Retina (tissue), 1 donor: ENCODE measurements at places on chromosomes 7 and 10.

- no peak for DNase-seq
These were observed 10.5 kb downstream of the PSPH start for GRCh38 chr7:56040730-56041129.

DNA sequence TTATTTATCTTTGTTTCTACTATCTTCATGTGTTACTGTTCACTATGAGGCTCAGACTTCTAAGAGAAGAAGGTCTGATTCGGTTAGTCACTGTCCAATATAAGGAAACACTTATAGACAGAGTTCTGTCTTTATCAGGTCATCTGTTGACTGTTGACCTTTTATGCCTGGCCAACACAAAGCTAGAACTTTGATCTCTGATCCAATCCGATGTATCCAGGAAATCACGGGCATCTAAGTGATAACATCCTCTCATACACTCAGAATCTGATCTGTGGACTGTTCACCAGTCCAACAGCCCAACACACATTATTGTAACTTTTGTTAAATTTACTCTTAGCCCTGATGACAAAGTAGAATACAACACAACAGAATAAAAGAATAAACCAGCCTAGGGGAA is 114.6 kb downstream of the SRI start:
- DNase-seq, result no peak

GRCh38 chr7:68688416-68689086 is 909.7 kb upstream of the AUTS2 start:
- no peak for DNase-seq

DNA sequence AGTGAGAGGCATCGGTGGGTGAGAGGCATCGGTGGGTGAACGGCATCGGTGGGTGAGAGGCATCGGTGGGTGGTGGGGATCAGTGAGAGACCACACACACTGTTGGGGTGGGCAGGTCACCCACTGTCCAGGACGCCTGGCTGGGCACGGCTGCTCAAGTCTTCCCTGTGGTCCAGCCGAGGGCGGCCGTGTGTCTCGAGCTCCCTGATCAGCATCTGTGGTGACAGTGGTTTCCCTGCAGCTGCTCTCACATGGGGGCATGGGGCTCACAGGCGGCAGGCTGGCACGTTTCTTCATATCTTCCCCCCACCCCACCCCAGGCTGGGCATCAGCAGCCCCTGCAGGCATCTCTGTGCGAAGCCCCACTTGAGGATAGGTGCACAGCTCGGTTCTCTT is 78.2 kb downstream of the NKX6-2 start:
- DNase-seq, result no peak

DNA sequence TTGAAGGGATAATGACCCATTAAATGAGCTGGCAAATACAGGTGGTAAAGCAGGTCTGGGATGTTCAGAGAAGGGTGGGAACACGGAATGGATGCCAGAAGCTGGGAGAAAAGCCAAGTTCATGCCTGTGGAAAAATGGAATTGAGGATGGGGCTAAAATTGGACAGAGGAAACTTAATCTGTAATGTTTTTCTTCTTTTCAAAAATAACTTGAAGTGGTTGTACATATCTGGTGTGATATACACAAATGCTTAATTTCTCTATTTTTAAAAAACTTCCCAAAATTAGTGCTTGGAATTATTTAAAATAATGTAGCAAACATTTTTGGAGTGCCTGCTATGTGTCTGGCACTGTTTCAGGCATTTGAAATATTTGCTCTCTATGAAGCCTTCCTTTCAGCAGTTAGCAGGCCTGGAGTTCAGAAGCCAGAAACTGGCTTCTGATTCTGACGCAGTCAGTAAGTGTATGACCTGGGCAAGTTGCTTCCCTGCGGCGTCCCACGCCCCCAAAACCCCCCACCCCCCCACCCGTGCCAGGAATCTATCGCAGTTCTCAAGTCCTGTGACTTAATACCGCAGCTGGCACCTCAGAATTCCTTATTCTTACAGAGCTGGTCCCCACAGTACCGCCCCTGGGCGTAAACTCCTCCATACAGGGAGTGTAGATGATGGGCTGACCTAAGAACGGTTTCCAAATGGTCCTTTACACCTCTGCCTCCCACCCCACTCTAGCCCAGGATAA is 828 bp upstream of the MALSU1 start:
- DNase-seq, result no peak

- no peak for DNase-seq
These were observed 12.4 kb downstream of the KLF6 start for GRCh38 chr10:3772361-3773171.

DNA sequence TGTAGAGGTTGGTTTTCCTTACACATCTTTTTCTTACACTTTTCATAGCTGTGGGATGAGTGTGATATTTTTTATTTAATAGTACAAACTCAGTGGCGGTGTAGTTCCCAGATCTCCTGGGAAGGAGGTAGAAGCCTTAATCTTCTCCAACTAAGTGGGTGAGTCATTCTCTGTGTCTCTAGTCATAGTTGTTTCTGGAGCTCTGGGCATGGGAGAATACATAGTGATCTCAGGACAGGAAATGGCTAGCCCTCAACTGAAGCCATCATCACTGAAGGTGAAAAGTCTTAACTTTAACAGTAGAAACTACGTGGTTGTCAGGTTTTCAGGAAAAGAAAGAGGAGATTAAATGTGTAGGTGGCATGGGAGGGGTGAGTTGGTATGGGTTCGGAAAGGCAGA is 319.4 kb upstream of the FZD8 start:
- DNase-seq, result no peak

DNA sequence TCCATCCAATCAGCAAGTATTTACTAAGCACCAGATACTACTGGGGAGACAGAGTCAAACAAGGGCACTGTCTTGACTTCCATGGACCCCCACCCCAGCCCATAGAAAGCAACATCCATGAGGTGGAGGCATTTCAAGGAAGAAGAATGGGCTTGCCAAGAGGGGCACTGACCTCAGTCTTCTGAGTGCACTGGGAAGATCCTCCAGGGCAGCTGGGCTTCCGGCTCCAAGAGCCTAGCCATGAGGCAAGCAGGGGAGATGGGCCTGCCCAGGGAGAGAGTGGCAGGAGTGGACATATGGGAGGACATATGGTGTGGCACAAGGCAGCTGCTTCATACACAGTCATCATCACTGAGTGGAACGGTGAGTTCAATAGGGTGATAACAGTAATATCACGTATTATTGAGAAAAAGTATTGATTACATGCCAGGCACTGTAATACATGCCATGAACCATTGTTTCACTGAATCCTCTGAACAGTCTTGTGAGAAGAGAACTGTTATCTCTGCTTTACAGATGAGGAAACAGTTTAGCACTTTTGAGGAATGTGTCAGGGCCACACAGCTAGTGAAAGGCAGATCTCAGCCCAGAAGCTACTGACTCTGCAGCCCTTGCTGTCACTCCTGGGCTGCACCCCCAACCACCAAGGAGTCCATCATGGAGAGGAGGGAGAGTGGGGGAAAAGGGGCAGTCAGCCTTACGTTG is 331.7 kb upstream of the ZMIZ1 start:
- no peak for DNase-seq

DNA sequence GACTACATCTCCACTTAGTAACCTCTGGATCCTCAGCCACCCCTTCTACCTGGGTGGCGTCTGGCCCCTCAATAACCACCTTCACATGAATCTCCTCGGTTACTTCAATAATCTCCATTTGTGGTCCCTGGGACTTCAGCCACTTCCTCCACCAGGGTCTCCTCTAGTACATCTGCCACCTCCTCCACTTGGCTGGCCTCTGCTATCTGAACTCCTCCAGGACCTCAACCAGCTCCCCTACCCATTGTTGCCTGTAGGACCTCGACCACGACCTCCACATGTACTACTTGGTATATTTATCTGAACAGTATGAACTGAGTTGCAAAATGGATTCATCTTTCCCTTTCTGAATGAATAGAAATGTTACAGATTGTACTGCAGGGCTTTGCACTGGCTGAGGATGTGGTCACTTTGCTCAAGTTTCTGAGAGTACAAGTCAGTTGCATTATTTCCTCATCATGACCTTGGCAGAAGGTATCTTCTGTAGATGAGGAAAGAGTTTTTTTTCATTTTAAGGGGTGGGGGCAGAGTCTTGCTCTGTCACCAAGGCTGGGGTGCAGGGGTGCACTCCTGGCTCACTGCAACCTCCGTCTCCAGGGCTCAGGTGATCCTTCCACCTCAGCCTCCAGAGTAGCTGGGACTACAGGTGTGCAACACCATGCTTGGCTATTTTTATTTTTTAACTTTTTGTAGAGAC is 36.0 kb downstream of the MAT1A start:
- DNase-seq, result no peak

DNA sequence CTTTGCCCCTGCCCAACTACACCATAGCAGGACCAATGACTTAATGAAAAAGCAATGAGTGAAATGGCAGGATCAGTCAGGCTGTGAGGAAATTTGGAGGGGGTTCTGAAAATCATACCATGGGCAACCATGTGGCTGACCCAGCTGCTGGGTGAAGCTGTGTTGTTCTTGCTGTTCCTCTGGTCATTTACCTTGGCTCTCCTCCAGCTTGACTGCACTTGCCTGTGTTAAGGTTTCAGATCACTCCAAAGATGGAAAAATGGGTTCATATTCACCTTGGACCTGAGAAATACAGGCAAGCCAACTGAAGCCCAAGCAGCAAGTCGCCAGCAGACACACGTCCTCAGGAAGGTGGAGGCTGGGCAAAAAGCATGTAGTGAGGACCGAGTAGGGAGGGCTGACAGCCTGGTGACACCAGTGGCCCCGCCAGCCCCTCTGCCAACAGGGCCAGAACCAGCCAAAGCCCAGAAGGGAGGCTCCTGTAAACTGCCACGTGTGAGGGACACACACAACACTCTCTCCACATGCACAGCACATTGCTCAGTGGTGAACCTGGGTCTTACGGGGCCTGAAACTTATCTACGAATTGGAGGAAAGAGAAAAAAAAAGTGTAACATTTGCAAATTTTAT is 40.1 kb downstream of the PARP12 start:
- no peak for DNase-seq

DNA sequence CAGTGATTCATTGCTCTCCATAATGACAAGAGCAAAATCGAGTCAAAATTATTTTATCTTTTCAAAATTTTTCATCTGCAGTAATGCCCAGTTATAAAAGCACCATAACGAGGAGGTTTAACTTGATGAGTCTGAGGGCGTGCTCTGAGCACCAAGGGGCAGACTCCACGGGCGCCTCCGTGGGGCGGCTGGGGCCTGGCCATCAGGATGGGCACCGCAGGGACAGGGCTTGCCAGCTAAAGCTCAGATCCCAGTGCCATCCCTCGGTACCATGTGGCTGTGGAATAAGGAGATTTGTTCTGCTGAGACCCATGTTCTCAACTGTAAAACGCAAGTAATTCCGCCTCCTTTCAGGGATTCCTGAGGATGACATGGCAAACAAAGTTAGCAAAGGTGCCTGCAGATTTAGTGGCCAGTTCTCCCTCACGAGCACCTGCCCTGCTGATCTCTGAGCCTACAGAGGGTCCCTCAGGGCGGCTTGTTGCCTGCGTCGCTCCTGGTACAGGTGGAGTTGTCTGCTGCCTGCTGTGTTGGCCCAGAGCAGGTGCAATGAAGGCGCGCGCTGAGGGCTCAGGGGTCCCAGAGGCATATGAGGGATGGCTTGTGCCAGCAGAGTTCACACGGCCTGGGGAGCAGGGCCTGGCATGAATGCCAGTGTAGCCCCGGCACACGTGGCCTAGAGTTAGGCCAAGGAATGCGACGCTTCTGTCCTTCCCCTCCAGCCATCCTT is 584.4 kb downstream of the TCERG1L start:
- no peak for DNase-seq

DNA sequence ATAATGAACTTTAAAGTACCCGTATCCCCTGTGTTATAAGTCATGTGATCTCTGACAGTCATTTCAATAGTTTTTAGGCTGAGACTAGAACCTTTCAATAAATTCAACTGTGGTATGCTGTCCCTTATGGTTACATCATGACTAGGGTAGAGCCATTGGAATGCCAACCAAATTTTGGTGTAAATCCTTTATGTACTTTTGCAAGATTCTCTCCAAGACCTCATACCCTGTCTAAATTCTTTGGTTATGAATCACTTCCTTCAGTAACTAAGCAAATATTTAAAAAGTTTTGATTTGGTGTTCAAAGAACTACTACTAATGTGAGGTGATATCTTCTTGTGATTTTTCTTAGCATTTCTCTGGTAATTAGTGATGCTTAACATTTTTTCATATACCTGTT is 20.8 kb upstream of the OR6B1 start:
- no peak for DNase-seq

GRCh38 chr10:111429288-111430028 is 352.6 kb downstream of the ADRA2A start:
- DNase-seq, result no peak

DNA sequence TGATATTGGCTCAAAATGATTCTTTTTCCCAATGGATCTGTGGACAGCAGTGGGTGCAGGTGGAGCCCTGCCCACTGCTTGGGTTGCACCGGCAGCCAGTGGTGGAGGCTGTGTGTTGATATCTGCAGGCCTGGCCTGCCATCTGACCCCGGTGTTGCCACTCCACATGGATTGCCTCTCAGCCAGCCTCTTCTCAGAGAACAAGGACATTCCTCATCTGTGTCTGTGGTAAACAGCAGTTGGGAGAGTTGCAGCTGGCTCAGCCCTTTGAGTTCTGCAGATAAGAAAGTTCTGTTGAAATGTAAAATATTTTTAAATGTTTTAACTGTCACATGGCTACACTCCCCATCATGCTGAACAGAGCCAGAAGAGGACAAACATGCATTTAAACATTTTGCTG is 374.9 kb upstream of the CELF2 start:
- DNase-seq, result no peak

- no peak for DNase-seq
These were observed 21.6 kb downstream of the FZD1 start for GRCh38 chr7:91285696-91286355.

DNA sequence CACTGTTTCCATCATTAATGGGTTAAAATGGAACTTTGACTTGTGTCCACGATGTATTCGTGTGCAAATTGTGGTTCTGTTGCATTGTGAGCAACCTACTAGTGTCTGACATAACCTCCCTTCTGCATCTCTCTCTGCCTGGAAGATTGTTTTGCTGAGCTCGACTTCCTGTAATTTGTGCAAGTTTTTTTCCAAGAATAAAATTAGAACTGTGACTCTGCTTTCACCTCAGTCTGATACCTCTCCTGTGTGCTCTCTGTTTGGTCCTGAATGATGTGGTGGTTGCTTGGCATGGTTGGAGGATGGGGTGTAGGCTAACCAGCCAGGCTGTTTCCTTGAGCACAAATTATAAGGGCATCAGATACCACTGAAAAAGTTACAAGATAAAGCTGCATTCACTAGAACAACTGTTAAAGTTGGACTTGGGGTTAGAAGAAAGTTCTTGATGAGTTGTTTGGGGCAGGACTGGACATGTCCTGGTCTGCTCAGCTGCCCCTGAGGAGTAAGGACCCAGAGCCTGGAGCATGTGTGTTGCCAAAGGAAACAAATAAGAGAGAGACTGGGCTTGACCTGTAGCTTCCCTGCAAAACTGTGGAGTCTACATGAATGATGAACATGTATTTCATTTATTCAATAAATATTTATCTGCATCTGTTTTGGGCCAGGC is 1.9 kb upstream of the VOPP1 start:
- no peak for DNase-seq

GRCh38 chr10:84938117-84938905 is 609.9 kb downstream of the CCSER2 start:
- DNase-seq, result no peak

DNA sequence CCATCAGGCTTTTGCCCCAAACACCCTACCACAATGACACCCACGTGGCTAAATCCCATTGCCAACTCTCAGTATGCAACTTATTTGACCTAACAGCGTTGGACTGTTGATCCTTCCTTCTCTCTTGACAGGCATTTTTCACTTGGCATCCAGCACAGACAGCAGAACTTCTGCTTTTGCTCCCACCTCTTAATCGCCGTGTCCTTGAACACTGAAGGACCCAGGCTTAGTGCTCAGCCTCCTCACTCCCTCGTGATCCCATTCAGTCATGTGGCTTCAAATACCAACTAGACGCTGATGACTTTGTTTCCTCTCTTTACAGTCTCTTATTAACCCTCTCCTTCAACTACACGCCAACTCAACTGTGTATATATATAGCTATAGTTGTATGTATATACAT is 25.0 kb downstream of the ZFAND2A start:
- no peak for DNase-seq
